Stimulated activated CD8-positive, alpha-beta memory T cell treated with anti-CD3 and anti-CD28 coated beads, Interleukin-7, amount 100 ng/mL, for 1 hour (primary cell): ENCODE measurements at places on chromosomes 5 and 9.

DNA sequence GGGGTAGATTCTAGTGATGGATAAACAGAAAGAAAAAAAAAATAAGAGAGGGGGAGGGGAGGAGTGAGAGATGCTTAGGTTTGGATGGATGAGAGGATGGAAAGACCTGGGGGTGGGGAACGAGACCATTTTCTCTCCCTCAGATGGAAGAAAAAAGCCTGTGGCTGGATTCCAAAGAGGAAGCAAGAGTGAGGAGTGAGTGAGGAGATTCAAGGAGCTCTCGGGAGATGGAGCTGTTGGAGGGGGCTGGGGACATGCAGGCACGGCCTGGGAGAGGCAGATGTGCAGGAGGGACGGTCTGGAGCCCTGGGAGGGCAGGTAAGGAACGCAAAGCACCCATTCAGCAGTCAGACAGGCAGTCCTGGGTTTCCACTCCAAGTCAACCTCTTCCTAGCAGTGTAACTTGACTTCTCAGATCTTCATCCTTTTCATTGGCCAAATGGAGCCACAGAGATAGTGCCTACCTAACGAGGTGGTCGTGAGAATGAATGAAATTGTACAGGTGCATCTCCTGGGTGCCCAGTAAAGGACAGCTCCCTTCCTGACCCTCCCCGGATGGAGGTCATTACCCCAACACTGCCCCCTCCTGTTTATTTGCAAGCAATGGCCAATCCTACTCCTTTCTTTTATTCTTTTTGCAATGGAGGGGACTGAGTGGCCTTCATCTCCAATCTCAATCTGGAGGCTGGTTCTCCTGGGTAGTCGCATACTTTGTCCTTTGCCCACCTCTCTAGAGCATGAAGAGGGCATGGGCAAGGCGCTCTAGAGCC lies 52.2 kb downstream of the PCDH1 start:
- no peak for DNase-seq

DNA sequence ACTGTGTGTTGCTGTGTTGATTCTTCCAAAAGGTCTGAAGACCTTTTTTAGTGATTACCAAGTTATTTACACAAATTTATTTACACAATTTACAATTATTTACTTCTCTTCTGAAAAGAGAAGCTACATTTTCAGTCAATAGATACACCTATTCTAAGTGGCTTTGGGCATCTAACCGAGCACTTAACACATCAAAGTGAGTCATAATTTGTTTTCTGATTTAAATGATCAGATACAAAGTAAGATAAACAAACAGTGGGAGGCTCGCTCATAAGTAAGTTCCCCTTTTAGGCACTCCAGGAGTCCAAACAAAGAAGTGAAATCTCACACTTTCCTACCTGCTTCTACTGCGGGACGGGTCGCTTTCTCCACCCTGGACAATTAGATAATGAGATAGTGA lies 90.2 kb downstream of the APBA1 start:
- DNase-seq: no peak

- no peak for DNase-seq
Observed at GRCh38 chr5:135139381-135140134, 105.5 kb upstream of the PITX1 start.

DNA sequence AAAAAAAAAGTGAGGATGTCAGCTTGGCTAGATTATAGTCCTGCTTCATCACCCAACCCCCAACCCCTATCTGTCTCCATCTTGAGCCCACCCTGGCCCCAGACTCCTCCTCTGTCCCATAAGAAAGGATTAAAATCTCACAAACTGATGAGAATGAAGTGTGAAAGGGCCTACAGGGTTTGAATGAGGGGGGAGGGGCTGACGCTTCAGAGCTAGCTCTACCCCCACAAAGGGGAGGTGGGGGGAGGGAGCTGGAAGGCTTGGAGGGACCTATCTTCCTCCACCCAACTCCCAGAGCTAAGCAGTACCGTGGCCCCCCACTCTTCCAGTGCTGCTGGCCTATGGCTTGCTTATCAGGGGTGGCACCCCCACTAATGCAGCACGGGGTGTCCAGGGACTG lies 43.7 kb upstream of the HAND1 start:
- DNase-seq: no peak

DNA sequence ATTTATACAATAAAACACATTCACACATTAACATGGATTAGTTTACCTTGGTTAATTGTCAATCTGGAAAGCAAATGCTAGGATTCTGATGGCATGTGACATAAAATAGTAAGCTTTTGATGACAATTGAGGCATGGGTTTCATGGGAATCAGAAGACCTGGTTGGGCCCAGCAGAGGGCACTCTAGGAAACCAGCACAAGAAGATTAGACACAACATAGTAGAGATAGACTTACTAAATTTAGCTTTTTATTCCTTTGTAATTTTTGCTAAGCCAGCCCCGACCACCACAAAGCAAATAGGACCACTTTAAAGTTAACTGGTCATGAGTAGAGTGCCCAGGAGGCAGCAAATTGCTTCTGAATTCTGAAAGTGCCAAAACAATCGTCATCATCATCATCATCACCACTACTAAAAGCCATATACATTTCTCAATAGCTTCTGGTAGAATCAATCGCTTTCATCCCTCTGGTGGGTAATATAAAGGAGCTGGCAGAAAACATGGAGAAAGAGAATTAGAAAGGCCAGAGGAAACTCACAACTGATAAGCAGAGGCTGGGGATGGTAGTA lies 163.2 kb downstream of the ARRDC3 start:
- no peak for DNase-seq

- no peak for DNase-seq
Observed at GRCh38 chr9:124010303-124010664, 1.3 kb upstream of the LHX2 start.

DNA sequence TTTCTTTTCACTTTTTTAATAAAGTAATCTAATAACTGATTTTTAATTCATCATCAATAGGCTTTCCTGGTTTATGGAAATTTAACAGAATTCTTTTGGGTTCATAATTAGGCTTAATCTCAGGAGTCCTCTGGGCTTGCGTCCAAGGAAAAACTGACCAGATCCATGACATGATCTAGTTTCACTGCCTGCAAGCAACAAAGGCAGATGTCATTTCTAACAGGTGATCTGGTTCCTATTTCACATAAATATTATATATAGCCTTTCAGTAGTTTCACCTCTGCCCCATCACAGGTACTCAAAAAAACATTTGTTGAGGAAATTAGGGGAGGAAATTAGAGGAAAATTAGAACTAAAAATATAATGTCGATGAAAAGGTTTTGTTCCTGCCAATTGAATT lies 126.4 kb downstream of the FBXL17 start:
- no peak for DNase-seq

- DNase-seq: no peak
Observed at GRCh38 chr5:53425687-53426511, 54.5 kb upstream of the FST start.

- no peak for DNase-seq
Observed at GRCh38 chr5:131262953-131263541, 806 bp upstream of the CDC42SE2 start.

GRCh38 chr9:129328355-129329042 lies 150.4 kb upstream of the IER5L start:
- no peak for DNase-seq

DNA sequence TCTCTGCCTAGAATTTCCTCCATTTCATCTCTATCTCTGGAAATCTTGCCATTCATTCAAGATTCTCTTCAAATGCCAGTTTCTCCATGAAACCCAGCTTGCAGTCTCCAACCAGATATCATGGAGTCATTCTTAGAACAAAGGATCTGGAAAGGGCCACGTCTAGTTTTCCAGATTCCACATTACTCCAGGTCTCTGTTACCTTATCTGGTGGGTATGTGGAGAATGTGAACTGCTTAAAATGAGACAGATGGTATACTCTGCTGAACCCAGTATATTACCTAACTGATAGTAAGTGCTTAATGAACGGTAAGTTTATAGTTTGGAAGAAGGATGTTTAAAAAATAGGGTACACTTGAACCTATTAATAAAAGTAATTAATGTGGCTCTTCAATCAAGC lies 52.3 kb upstream of the ZSWIM6 start:
- no peak for DNase-seq

- no peak for DNase-seq
Observed at GRCh38 chr5:149162401-149163084, 21.2 kb downstream of the ABLIM3 start.
